ENCODE measurements at places on chromosomes 5 and 9. TPM values are rescaled to one million over a fixed set of nuclear protein-coding genes. Genes with fewer than 3 reads are reported as not detected.
A peak's percentile ranks its signal among the peaks of the same experiment; 100 is the strongest.

DNA sequence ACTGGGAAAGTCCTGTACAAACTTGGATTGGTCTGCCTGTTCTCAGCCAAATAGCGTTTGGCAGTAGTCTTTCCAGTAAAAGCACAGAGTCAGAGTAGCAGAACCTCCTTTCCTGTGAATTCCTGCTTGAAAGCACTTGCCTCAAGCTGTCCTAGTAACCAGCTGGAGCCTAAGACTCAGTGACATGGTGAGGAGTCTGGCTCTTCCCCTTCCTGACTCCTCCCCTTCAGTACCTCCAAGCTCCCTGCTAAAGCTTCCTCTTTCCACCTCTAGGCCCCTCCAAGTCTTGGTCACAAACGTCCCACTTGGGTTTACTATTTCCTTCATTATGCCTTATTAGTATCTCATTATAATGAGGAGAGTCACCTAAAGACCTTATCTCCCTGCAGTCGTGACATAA lies 21.4 kb upstream of the FAM81B start:
- H3K4me3 ChIP-seq, result no peak overlapping the region
- no peaks in the 10 kb centered on the region for H3K4me1 ChIP-seq
- H3K36me3 ChIP-seq, result no peaks in the 10 kb centered on the region
- H3K27ac ChIP-seq, result no peak overlapping the region

- no peak overlapping the region for H3K27ac ChIP-seq
- peaks cover 39% of the 10 kb centered on the region for H3K27me3 ChIP-seq
- H3K36me3 ChIP-seq, result no peaks in the 10 kb centered on the region
- H3K4me1 ChIP-seq, result no peaks in the 10 kb centered on the region
- no peak overlapping the region for H3K4me3 ChIP-seq
Observed at GRCh38 chr5:76083555-76084495, 642 bp downstream of the SV2C start.

DNA sequence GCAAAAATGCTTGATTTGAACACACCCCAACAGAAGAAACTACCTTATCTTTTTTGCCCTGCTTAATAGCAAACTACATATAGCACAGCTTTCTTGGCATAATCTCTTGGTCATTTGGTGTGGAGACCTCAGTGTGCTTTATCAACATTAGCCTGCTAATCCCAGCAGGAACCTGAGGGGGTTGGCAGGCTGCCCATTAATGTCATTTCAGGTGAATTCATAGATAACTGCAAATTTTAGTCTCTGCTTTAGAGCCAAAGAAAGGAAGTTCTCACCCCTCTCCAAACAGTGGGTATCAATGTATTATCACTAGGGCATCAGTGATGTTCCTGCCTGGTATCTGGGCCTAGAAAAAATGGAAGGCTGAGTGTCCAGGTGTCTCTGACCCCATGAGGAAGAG lies 489.0 kb downstream of the NTRK2 start:
- H3K27me3 ChIP-seq, result no peaks in the 10 kb centered on the region
- no peaks in the 10 kb centered on the region for H3K4me1 ChIP-seq
- H3K36me3 ChIP-seq, result no peaks in the 10 kb centered on the region
- no peak overlapping the region for H3K27ac ChIP-seq

DNA sequence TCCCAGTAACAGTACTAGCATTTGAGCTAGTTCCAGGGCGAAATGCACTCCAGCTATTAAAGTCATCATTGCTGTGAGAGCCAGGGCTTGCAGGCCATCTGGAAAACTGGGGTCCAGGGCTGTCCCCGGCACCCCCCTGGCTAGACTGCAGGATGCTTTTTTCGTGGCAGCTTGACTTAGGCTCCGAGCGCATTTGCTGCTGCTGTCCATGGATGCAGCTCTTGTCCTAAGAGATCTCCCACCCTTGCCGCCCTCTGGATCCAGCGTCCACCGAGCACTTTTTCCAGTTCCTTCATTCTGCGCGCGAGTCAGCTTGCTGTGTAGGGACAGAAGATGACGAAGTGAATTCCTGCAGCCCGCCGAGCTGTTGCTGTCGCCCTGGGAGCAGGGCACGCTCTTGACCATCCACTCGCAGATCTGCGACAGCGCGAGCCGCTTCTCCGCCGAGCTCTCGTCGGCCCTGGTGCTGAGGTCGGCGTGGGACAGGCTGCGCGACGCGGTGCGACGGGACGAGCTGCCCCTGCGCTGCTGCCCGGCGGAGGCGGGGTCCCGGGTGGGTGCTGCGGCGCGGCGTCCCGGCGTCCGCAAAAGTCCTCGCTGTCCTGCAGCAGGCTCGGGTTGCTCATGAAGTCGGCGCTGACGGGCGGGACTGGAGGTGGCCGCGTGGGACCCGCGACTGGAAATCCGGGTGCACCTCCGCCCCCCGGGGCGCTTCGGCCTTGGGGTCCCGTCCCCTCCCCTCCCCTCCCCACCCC lies 30.7 kb downstream of the OR2V1 start:
- DNase-seq, result no peak
- H3K36me3 ChIP-seq, result no peaks in the 10 kb centered on the region
- no peaks in the 10 kb centered on the region for H3K4me1 ChIP-seq
- H3K27me3 ChIP-seq, result peaks cover 18% of the 10 kb centered on the region

PCDHB14 gene
- 2.7 TPM for total RNA-seq

DNA sequence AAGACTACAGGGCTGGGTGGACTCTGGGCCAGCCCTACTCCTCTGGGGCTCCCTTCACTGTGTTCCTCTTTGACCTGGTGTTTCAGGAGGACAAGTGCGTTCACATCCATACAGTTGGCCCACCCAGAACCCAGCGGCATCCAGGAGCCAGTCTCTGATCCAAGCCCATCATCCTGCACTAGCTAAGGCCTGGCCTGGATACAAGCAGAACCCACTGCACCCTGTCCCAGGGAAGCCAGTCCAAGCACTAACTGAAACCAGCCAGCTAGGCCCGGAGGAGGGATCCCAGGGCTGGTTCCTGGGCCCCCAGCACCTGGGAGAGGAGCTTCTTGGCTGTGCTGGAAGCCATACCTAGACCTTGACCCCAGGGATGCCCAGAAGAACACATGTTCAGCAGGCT lies 4.1 kb upstream of the GBGT1 start:
- H3K27me3 ChIP-seq, result peaks cover 6% of the 10 kb centered on the region
- no peak overlapping the region for H3K27ac ChIP-seq
- no peak overlapping the region for H3K4me3 ChIP-seq
- peaks cover 8% of the 10 kb centered on the region for H3K4me1 ChIP-seq

DNA sequence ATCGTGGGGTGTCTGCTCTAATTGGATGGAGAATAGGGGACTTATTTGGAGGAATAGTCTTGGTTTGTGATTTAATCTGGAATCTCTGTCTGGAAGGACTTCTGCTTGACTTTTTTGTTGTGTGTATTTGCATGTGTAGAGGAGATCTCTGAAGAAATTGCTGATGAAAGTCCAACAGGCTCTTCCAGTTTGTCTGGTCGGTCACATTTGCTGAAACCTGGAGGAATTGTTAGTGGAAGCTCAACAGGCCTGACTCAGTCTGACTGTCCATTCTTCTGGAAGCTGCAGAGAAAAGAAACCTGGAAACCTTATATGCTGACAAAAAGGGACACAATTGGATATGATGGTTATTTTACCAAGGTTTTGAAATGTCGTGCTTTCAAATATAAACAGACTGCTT lies 33.4 kb upstream of the TENT2 start:
- no peaks in the 10 kb centered on the region for H3K27me3 ChIP-seq
- no peak overlapping the region for H3K4me3 ChIP-seq
- H3K27ac ChIP-seq, result no peak overlapping the region
- no peaks in the 10 kb centered on the region for H3K4me1 ChIP-seq
- no peaks in the 10 kb centered on the region for H3K36me3 ChIP-seq
- no peak for DNase-seq

- H3K27me3 ChIP-seq, result no peaks in the 10 kb centered on the region
- H3K4me1 ChIP-seq, result peaks cover 26% of the 10 kb centered on the region
- H3K36me3 ChIP-seq, result peaks cover 4% of the 10 kb centered on the region
- peak; percentile 66 for DNase-seq
- peak overlapping the region; percentile 94 for H3K27ac ChIP-seq
Observed at GRCh38 chr5:141557681-141558136, 61.1 kb downstream of the DIAPH1 start.

All from osteoblast (primary cell).